ENCODE measurements at places on chromosomes 2 and 18. TPM values are rescaled to one million over a fixed set of nuclear protein-coding genes. Genes with fewer than 3 reads are reported as not detected.

GRCh38 chr2:219142329-219142728 is 18.3 kb downstream of the NHEJ1 start:
- DNase-seq, result no peak

- DNase-seq, result no peak
These were observed 893.5 kb upstream of the ZEB2 start for GRCh38 chr2:145413261-145414030.

- no peak for DNase-seq
These were observed 113.7 kb upstream of the NRP2 start for GRCh38 chr2:205568620-205569019.

GRCh38 chr18:74331404-74331803 is 15.8 kb downstream of the C18orf63 start:
- DNase-seq, result no peak

DNA sequence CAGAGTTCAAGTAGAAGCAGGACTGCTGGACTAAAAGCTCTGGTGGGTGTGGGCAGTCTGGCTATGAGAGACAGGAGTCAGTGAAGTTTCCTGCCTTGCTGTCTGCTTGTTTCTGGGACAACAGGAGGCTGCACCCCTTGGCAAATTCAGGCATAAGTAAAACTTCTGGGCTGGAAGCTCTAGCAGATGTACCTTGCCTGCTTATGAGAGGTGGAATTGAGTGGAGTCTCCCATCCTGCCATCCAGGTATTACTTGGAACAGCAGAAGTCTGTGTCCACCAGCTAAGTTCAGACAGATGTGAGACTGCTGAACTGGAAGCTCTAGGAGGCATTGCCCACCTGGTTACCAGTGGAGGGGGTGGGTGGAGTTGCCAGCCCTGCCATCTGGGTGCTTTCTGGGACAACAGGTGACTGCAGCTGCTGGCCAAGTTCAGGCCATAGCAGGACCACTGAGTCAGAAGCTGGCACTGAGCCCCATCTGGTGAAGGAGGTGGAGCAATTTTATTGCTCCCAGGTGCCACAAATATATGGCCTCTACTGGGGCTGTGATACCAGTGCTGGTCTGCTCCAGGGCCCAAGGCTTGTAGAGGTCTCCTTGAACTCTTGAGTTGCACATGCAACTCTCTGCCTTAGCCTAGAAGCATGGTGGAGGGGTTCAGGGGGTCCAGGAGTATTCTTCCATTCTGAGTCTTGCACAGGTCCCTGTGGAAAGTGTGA is 199.4 kb upstream of the FN1 start:
- no peak for DNase-seq

- no peak for DNase-seq
These were observed 315.5 kb upstream of the MYT1L start for GRCh38 chr2:2646433-2647051.

The FLACC1 gene
- 2.4 TPM for total RNA-seq

The IGFBP2 gene
- total RNA-seq, result 253 TPM

The GCG gene
- total RNA-seq, result 0.41 TPM
